Fibroblast of gingiva (primary cell): ENCODE measurements at places on chromosomes 5 and 9.

- DNase-seq = no peak
Observed at GRCh38 chr9:100083448-100084127, 15.2 kb downstream of the ERP44 start.

- DNase-seq = no peak
Observed at GRCh38 chr9:79663300-79663699, 91.5 kb downstream of the TLE4 start.

DNA sequence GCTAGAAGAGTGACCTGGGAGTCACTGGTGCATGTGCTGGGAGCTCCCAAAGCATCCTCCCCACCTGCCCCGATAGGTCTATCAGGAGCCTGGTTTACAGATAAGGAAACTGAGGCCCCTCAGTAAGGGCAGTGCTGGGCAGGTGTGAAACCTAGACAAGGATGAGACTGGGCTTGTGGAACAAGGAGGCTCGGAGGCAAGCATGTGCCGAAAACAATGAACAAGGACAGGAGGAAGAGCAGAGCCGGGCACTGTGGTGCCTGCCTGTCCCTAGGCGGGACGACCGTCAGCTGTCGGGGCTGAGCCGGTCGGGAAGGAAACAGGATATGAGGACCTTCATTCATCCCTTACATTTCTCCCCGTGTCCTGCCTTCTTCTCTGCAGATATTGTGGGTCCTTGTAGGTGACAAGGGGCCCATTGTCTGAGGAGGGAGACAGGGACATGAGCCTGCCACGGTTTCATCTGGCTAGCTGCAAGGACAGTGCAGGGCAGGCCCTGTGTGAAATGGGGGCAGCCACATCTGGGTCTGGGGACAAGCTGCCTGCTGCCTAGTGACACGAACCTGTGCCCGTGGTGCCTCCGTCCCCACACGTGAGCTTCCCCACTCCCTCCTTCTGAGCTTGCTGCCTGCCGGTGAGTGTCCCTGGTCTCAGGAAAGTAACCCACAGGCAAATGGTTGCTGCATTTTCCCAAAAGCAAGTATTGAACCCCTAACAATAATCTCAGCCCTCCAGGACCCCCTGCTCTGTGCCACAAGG, 18.6 kb downstream of the FGD3 start:
- no peak for DNase-seq

GRCh38 chr5:123429221-123429954, 6.2 kb upstream of the CEP120 start:
- DNase-seq = no peak

DNA sequence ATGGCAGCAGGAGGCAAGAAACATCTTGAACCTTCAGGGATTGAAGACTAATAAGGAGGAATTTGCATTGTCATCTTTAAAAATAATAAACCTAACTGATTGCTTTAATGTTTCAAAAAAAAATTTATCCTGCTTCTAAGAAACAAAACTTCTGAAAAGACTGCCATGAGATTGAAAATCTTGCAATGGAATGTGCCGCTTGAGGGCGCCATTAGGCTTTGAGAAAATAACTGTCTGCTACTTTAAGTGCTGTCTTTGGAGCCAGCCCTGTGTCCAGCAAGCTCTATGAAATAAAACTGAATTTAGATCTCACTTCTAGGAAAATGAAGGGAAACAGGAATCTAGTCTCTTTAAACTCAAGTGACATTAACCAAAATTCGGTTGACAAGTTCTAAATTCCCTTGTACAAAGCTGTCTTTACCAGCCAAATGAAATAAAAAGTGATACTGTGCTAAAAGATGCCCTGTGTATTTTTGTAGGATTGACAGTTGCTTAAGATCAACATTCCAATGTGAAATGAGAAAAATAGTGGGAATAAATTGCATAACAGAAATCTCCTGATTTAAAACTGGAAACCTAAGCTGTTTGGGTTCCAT, 79.4 kb downstream of the ESM1 start:
- DNase-seq = peak; percentile 68

DNA sequence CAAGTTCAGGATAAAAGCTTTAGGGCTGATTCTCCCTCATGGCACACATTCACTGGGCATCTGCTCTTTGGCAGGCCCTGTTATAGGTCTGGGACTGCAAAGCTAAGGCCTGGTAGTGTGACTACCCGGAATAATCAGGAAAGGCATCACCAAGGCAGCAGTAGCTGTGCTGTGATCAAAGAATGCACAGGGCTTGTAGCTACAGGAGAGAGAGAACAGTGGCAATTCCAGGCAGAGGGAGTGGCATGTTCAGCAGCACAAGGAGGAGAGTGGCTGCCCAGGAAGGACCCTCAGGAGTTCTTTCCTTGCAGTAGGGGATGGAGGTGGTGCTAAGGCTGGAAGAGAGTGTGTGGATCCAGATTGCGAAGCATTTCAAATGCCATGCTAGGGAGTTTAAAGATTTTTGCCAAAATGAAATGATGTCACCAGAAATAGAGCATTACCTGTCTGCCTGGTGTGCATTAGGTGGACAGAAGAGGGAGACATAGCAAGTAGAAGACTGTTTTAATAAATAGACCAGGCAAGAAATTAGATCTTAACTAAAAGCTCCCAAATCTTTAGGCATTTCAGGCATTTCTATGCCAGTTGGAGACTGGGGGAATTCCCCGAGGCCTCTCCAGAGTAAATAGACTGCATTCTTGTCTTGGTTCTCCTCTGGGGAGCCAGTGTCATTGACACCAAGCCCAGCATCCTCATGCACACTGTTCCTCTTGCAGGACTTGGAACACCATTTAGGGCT, 69.1 kb downstream of the GPR21 start:
- DNase-seq = peak; percentile 25

DNA sequence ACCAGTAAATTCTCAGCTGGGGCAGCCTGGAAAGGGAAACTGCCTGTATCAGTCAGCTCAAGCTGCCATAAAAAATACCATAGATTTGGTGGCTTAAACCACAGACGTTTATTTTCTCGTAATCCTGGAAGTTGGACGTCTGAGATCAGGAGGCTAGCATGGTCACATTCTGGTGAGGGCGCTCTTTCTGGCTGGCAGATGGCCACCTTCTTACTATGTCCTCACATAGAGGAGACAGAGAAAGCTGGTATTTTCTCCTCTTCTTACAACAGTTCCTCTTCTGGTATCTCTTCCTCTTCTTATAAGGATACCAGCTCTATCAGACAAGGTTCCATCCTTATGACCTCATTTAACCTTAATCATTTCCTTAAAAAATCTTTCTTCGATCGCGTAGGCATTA, 50.5 kb upstream of the RFX3 start:
- DNase-seq = no peak

DNA sequence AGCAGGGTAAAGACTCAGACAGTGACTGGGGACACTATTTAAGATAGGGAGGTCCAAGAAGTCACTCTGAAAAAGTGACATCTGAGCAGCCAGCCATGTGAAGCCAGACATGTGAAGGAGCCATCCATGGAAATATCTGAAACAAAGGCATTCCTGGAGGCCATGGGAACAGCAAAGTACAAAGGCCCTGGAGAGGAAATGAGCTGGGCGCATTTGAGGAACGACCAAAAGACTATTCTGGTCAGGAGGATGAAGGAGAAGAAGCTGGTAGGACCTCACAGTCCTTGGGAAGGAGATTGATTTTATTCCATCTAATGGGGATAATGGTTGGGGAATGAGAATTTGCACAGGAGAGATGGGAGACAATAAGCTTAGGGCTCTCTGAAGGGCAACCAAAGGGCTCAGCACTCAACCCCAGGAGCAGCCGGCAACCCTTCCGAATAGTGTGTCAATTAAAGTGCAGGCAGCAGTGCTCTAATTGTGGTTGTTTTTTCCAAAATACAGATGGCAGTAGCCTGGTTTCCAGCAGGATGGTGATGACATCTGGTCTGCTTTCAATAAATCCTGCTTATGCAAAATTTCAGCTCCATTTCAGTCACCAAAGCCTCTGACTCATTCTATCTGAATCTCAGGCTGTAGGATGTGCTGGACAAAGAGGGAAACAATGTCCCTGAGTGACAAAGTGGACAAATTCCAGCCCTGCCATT, 26.7 kb downstream of the FOXI1 start:
- peak; percentile 81 for DNase-seq

DNA sequence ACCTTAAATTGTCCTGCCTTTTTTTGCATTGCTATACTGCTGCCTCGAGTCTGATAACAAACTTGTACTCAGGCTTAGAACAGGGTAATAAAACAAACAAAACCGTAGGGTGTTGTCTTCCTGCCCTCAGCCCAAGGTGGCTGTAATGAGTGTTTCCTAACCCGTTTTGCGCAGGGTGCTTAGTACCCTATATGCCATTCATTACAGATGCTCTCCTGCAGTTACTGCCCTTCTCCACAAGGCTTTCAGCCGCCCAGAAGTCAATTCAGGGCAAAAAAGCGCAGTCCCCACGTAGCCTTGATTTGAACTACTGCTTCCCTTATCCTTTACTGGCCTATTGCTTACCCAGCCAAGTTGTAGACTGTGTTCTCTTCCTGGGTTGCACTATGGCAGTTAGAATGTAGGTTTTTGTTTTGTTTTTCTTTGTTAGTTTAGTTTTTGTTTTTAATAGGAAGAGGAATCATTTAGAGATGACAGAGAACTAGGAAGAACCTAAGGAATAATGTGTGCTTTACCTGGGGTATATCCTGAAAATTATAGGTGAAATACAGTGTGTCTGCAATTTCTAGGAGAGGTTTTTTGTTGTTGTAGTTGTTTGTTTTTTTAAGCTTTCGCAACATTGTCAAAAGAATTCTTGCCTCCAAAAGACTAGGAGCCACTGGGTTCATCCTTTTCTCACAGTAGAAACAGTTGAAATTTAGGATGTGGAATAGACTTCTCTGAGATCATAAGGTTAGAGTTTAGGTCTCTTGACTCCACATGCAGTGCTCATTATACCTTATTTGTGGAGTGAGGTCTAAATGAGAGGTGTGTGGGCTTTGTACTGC, 1.3 kb downstream of the HMGXB3 start:
- DNase-seq = peak; percentile 75

GRCh38 chr5:1090538-1090937, 21.3 kb downstream of the SLC12A7 start:
- DNase-seq = no peak

GRCh38 chr9:13962006-13962405, 351.9 kb downstream of the NFIB start:
- no peak for DNase-seq

DNA sequence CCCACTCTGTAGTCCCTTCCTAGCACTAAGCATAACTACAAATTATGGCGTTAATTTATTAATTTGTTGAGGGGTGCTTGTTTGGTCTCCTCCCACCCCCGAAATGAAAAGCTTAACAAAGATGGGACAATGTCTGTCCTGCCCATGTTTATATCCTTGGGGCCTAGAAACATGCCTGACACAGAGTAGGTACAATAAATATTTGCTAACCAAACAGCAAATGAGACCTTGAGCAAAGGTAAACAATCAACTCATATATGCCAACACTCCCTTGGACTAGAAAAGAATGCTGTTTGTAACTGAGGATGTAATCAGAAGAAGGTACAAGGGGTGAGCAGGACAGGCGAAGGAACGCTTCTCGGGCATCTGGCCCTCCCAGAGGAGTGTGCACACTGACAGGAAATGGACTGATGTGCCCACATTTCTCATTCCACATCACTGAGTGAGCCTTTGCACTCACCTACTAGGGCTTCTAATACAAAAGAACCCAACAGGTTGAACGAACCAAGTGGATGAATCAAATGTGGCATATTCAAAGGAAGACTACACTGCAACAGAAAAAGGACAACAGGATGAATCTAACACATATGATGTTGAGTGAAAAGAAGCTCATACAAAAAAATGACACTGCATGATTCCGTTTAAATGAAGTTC, 66.8 kb downstream of the MED27 start:
- DNase-seq = no peak

- DNase-seq = peak; percentile 87
Observed at GRCh38 chr5:154189819-154190594, 526 bp upstream of the GALNT10 start.

GRCh38 chr5:32600054-32600622, 14.8 kb downstream of the SUB1 start:
- DNase-seq = peak; percentile 92

- DNase-seq = no peak
Observed at GRCh38 chr5:1363581-1363980, 18.7 kb upstream of the CLPTM1L start.

DNA sequence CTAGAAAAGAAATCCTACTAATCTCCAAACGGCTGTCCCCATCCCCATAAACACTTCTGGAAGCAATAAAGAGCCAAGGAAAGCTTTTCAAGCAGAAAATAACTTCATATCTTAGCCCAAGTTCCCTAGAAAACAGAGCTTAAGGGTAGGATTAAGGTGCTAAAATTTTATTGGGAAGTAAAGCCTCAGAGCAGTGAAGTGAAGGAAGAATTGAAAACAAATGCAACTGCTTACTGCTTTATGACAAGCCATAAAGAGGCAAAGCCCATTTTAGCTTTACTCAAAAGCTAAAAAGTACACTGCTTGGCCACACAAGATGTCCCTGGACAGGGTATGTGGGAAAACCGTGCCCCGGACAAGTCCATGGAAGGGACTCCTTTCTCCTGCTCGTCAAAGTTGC, 59.7 kb downstream of the APTX start:
- DNase-seq = no peak

- DNase-seq = peak; percentile 29
Observed at GRCh38 chr5:103232393-103232999, 26.1 kb upstream of the MACIR start.

- no peak for DNase-seq
Observed at GRCh38 chr5:84113246-84114105, 271.2 kb downstream of the EDIL3 start.

DNA sequence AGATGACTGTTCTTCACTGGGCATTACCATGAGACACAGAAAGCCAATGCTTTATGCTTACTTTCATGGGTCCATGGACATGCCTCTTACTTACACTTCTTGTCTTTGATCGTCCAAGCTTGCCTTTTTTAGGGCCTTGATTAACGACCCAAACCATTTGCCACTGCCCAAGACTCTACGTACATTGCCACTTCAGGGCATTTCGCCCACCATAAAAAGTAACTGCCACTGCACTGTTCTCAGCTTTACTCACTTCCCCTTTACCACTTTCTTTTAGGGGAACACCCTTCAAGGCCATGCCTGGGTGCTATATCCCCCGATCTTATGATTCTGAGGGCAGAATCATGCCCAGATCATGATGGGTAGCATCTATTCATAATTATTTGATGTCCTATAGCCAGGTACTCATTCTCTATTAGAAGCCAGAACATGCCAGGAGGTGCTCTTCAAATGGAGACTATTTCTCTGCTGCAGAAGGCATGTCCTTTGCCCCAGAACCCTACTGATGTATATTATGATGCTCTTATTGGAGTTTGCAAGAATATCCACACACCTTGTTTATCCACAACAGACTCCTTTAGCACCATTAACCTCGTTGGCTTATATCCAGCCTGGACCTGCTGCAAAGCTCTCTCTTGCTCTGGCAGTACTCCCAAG, 64.1 kb upstream of the RAD23B start:
- DNase-seq = no peak

- DNase-seq = peak; percentile 83
Observed at GRCh38 chr5:956941-957747, 51.5 kb upstream of the NKD2 start.
